Activated CD4-positive, alpha-beta T cell treated with anti-CD3 and anti-CD28 coated beads, Interleukin-2, amount 10 ng/mL, durations not matched to agents 7 days and 5 days (primary cell): ENCODE measurements at places on chromosomes 3 and 15.

DNA sequence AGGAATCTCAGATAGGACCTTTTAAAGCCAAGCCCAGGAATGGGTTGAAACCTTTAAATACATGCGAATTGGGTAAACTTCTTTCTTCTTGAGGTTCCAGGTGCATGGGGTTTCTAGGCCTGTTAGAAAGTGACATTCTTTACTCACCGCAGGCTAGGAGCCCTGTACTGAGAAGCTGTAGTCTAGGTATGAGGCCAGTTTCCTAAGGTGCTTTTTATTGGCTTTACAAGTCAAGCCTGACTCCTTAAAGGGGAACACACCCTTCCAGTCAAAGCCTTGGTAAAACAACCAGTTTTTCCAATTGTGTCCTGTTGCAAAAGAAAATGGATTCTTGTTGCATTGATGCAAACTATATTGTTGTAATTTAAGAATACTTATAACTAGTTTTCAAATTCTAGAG, 76.1 kb upstream of the ATP11B start:
- DNase-seq = no peak

DNA sequence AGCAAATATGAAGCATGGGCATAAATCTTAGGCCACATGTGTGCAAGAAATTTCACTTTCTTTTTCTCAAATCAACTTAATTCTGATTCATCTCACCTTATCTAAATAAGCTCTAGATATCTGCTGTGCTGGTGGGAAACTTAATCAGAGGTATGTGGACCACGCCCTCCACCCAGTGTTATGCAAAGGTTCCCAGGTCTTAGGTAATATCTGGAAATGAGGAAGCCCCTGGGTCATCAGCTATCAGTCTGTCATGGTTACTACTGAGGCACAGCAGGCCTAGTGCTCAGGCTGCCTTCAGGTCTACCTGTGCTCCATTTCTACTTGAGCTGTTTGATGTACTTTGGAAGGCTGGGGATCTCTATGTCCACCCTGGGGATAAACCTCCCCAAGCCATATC, 134.4 kb upstream of the KCNH8 start:
- no peak for DNase-seq

- no peak for DNase-seq
Measured at GRCh38 chr3:108462899-108463298, 47.5 kb downstream of the MYH15 start.

DNA sequence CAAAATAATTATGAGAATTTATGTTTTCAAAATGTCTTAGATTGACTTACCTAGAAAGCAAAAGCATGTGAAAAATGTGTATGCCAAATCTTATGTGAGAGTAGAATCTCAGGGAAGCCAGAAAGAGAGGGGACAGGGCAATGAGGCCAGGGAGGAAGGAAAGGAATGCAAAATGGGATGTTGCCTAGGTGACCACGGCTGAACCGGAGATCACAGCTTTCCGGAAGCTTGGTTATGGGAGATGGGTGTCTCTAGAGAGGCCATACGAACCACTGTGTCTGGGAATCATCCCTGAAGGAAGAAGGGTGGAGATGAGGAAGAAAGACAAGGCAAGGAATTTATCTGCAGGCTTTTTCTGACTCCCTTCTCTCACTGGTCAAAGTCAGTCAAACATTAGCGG, 76.0 kb downstream of the SUCLG2 start:
- no peak for DNase-seq

DNA sequence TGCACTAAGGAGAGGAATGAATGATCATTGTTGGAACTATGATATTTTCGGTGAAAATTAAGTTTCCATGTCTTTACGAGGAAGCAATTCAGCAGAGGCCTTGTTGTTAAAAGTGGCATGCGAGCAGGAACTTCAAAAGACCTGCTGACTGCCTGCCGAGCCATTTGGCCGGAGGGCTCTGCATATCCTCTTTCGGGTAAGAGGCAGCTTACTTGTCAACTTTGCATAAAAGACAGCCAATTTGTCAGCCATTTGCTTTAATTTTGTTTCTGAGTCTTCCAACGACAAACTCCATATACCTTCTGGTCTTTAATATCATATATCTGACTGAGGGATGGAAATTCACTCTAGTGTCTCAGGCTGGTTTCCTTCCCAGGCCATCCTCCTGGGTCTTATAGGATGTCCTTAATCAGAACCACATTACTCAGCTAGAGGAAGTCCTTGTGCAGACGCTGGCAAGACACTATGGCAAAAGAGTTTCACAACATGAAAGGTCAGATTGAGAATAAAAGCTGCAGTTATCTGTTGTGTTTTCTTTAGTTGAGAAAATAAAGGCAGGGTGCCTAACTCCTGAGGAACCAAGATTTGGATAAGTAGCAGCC, 128.7 kb upstream of the WNT5A start:
- DNase-seq = no peak

DNA sequence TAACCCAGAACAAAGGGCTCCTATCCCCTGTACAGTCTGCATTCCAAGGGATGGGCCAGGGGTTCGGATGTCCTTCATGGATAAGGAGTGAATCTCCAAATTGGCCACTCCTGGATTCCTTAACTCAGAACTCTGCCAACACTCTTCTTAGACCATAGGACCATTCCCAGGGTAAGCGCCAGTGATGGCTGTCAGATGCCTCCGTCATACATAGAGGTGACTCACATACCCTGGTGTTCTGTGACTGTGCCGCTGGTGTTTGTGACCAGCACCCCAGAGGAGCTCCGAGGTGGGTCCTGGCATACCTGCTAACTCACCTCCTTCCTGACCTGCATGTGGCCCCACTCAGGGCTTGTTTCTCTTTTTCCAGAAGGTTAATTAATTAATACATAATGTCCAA, 134.7 kb downstream of the KLF13 start:
- no peak for DNase-seq

- peak; percentile 85 for DNase-seq
Measured at GRCh38 chr3:149129326-149130205, at the start of gene HPS3. HPS3 (plus strand) TSS chr3:149129638; CDS start chr3:149129724, 86 bp downstream.

- no peak for DNase-seq
Measured at GRCh38 chr3:168071591-168072322, 24.0 kb downstream of the GOLIM4 start.
